Stimulated activated CD4-positive, alpha-beta T cell treated with anti-CD3 and anti-CD28 coated beads, Interleukin-15, amount 100 ng/mL, for 24 hours (primary cell): ENCODE measurements at places on chromosomes 11 and 22.
A peak's percentile ranks its signal among the peaks of the same experiment; 100 is the strongest.

DNA sequence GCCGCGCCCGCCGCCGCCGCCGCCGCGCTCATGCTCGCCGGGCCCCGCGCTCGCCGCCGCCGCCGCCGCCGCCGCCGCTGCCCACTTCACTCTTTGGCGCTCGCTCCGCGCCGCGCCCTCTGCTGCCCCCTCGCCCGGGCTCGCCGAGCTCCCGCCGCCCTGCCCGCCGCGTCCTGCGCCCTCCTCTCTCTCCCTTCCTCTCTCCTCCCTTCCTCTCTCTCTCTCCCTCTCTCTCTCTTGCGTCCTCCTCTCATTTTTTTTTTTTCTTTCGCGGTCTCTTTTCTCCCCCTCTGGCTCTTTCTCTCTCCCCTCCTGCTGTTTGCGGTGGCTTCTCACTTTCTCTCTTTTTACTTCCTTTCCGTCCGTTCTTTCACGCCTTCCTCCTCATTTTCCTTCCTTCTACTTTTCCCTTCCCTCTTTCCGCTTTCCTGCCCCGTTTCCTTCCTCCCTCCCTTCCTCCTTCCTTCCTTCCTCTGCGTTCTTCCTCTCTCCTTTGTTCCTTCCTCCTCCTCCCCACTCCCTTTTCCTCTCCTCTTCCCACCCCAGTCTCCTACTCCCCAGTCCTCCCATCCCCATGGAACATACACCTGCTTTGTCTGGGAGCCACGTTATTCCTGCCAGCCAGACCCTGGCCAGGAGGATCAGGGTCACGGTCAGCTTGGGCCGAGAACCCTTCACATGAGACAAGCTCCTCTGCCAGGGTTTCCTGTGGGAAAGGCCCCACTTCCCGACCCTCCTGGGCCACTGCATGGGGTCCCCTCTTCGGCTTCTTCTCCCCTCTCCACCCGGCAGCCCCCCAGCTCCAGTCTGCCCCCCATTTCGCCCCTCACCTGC, 19.3 kb upstream of the SHISAL1 start:
- DNase-seq, result no peak

DNA sequence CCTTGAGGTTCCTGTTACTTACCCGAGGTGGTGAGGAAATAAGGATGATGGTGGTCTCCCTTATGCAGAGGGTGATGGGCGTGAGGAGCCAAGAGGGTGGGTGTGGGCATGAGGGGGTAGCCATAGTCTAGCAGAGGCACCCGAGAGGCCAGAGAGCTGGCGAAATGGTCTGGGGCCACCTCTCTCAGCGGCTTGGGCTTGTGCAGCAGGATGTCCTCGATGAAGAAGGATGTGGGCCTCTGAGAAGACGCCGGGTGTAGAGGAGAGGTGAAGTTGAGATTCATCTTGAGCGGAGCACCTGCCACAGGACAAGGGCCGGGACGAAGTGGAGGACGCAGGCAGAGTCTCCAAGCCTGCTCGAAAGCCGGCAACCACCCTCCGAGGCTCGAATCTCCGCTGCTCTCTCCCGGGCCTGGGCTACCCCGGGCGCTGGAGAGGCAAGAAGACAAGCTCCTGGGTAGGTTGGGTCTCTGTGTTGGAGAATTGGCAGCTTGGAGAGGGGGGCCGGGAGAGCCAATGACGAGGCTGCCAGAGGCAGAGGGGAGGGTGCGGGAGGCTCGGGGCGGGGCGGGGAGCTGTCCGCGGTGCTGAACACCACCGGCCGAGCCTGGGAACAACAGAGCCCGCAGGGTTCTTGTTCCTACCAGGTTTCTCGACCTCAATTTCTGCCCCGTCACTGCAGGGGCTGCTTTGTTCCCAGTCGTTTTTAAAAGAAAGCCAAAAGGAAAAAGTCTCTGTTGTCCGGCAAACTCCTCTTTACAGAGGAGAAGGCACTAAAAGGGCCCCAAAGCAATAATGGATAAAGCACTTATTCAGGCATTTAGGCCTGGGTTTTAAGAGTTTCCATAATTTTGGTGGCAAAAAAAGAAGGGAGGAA, at the start of gene BSX:
BSX (minus strand) TSS at position 447 of the 877 bp plus-strand sequence; CDS start at position 284, 163 bp downstream.
- peak; percentile 71 for DNase-seq

GRCh38 chr11:88620568-88621130, 283.1 kb upstream of the CTSC start:
- DNase-seq, result no peak

- DNase-seq, result no peak
Measured at GRCh38 chr11:46769636-46770221, 50.7 kb downstream of the F2 start.

DNA sequence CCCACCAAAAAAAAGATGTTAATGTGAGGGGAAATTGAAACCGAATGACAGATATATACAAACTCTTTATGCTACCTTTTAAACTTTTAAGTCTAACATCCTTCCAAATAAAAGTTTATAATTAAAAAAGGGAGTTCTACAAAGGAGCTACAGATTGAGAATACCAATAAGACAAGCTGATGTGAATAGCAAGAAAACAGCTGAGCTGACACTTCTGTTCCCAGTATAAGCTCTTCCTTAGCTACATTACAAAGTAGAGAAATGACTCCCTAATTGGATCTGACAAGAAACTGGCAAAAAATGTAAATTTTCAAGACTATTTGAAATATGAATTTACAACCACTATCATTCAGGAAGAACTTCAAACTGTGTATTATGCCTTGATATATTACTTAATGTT, 294.6 kb upstream of the SYN3 start:
- no peak for DNase-seq

DNA sequence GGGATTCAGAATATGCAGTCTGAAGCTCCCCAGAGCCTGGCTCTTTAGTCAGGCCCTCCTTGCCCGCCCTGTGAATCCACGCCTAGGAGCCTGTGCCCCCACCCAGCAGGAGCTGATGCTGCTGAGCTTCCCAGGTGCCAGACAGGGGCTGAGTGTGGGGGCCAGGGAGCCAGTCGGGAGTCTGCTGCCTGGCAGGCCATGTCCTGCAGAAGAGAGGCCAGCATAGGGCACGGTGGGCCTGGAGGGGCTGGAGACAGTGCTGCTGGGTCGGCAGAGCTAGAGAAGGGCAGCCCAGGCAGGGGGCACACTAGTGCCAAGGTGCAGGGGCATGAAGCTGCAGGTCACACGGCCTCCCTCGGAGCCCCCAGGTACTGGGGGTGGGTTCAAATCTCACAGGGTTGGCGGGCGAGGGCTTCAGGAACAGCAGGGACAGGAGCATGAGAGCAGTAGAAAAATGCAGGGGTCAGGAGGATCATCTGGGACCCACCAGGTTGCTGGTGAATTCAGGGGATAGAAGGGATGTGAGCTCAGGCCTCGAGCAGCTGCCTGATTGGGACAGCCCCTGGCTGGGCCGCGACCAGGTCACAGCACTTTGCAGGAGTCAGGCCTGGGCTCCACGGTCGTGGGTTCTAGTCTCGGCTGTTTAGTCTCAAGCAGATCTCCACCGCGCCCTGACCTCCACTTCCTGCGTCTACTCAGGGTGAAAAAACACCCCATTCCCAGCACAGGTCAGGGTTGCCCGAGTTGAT, 4.1 kb upstream of the SEPTIN5 start:
- DNase-seq, result no peak

- DNase-seq, result no peak
Measured at GRCh38 chr11:37124384-37124783, 526.3 kb upstream of the RAG2 start.

DNA sequence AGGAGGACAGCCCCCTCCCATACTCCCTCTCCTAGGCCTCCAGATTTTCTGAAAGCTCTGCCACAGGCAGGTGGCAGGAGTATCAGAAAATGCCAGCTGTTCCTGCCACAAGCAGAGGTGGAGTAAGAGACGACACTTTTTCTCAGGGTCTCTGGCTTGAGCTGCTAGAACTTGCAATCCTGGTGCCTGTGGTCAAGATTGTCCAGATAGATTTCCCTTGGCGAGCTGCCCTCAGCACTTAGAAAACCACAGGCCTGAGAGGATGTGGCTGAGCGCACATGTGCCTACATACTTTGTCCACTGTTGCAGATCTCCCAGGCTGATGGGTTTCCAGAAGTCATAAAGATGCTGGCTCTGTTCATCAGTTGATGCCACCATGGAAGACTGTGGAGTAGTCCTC, 65.7 kb upstream of the NAV2 start:
- DNase-seq, result no peak

DNA sequence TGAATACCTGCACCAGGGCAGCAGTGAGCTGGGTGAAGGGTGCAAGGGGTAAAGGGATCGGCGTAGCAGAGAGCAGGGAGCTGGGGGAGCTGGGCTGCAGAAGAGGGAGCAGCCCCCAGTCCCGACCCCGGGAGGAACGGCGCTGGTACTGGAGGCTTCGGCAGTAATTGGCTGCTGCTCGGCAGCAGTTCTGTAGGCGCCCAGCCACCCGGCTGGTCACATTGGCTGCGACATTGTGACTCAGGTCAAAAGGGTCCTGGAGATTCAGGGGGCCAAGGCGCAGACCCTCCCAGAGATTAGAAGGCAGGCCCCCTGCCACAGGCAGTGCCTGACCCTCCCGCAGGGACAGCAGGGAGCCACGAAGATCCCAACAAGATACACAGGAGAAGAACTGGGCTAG, 2.1 kb upstream of the EEF1G start:
- no peak for DNase-seq

DNA sequence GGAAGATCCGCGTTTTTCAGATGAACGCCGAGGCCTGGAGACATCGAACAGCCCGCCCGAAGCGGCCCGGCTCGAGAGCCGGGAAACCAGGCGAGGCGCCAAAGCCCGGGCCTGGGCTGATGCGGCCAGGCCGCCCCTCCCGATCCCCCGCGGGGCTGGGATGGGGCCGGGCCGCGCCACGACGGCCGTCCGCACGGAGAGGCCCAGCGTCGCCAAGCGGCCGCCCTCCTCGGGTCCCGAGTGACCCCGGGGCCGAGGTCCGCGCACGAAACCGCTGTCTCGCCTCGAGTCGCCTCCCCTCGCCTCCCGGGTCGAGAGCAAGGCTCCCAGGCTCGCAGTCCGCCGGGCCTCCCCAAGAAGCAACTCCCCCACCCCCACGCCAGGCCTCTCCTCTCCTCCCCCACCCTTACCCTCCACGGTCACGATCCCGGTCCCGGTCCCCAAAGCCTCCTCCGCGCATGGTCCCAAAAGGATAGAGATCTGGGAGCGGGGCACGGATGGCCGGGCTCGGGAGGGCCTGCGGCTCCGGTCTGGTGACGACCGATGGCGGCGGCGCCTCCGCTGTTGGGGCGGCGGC, 482 bp downstream of the DDX17 start:
- peak; percentile 67 for DNase-seq

DNA sequence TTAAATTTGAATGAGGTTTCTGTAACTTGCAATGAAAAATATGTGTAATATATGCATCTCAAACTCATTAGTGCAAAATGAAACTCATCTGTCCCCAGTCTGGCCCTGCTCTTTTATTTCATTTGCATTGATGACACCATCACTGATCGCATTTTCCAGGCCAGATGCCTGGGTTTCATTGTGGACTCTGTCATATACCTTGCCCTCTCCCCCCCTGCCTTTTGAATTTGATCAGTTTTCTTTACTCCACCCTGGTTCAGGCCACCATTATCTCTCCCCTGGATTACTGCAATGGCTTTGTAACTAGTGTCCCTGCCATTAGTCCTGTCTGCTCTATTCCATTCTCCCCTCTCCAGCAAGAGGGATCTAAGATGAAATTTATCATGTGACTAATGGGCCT, 360.6 kb upstream of the C11orf87 start:
- no peak for DNase-seq

DNA sequence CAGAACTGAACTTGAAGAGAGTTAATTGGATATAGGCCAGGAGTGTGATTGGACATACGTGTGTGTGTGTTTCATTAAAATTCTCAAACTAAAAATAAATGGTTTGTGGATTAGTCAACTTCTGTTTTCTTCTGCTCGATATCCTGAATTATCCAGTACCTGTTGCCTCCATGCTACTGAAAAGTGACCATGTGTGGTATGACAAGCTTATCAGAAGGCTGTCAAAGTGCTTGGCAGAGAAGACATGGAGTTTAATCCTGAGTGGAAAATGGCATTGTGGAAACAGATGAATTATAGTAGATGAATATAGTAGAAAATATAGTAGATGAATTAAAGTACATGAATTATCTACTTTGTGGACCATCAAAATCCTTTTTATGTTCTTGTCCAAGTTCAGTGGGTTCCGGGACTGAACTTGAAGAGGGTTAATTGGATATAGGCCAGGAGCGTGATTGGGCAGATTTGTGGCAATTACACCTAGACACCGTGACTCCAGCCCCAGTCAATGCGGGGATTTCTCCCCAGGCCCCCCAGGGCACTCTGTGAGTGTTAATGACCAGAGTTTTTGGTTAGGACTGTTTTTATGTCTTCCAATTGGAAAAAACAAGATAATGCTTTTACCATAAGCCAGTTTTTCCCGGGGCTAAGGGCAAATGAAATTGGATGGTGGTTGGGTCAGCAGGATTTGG, 30.1 kb downstream of the GRAMD1B start:
- no peak for DNase-seq

DNA sequence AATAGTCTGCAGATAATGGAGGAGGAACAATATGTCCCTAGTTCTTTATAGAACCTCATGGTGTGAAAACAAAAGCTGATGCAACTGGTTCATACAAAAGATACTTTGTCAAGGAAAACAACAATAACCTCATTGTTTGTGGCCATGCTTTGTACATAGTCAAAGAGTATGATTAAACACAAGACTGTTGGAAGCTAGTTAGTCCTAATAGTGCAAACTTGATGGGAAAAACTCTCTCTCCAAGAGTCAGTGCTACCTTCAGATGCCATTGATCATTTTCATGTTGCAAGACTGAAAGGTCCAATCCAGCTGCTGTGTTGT, 20.1 kb upstream of the PLAAT2 start:
- no peak for DNase-seq

GRCh38 chr11:61187505-61188130, 15.7 kb upstream of the PGA3 start:
- peak; percentile 87 for DNase-seq

DNA sequence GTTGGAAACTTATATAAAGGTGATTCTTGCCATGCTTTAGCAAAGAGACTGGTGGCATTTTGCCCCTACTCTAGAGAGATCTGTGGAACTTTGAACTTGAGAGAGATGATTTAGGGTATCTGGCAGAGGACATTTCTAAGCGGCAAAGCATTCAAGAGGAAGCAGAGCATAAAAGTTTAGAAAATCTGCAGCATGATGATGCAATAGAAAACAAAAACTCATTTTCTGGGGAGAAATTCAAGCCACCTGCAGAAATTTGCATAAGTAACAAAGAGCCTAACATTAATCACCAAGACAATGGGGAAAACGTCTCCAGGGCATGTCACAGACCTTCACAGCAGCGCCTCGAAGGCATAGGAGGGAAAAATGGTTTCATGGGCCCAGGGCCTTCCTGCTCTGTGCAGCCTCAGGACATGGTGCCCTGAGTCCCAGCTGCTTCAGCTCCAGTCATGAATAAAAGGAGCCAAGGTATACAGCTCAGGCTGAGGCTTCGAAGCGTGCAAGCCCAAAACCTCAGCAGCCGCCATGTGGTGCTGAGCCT, 83.4 kb downstream of the MRTFA start:
- DNase-seq, result no peak

- no peak for DNase-seq
Measured at GRCh38 chr11:130940706-130941105, 24.4 kb upstream of the SNX19 start.
